ENCODE measurements at places on chromosomes 5 and 9. TPM values are rescaled to one million over a fixed set of nuclear protein-coding genes. Genes with fewer than 3 reads are reported as not detected.

DNA sequence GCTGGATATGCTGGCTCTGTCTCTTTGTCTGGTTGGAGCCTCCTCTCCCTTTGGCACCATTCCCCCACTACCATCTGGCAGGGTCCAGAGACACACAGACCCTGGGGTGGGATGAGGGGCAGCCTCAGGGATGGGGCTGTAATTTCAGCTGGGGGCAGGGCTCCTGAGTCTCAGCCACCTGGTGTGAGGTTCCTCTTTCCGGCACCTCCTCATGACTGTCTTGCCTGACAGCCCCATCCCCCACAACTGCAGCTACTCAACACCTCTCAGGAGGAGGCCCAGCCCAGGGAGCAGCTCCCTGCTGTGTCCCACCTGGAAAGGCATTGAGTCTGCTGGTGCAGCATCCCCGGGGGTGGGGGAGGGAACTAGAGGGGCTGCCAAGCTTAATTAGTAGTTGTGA is 11.7 kb upstream of the RPS14 start:
- H3K36me3 ChIP-seq = no peaks in the 10 kb centered on the region
- peak overlapping the region; percentile 71 for H3K27ac ChIP-seq
- peaks cover 43% of the 10 kb centered on the region for H3K4me1 ChIP-seq

DNA sequence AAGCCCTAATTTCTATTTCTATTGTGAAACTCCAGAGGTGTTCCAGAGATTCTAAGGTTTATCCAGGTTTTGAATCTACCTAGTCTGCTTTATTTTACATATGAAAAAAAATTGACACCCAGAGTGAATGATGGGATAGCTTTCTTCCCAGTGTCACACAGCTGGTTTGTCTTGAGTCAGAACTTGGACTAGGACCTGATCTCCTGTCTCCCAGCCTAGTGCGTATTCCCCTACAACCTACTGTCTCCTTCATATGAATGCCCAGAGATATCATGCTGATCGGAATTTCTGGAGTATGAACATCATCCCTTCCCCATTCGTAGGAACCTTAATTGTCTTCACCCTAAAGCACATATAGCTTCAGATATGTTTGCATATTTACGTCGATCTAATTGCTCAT is 524.2 kb downstream of the SPATA31D1 start:
- H3K36me3 ChIP-seq = no peaks in the 10 kb centered on the region
- H3K4me1 ChIP-seq = no peaks in the 10 kb centered on the region
- H3K27me3 ChIP-seq = no peaks in the 10 kb centered on the region

GRCh38 chr5:32115985-32116384 is 58.1 kb downstream of the GOLPH3 start:
- no peak overlapping the region for H3K4me3 ChIP-seq
- H3K27me3 ChIP-seq = no peaks in the 10 kb centered on the region
- no peak overlapping the region for H3K27ac ChIP-seq

DNA sequence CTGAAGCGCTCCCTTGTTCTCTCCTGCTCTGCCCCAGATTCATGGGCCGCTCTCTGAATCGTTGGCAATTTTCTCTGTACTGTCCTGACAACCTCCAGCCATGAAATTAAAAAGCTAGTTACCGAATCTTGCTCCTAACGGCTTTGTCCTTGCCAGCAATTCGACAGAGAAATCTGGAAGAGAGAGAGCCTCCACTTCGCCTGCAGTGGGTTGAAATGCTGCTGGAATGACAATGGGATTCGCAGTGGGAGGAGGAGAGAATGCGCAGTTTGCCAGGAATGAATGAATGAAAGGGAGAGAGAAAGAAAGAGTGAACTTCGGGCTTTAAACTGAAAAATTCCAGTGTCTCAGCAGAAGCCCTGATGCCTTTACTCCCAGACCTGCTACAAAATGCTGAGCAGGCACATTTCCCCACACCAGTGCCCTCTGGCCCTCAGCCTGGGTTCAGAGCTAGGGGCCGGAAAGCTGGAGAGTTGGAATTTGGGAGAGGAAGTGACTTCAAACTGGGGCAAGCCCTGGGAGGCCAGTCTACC is 11.5 kb upstream of the BOD1 start:
- no peak overlapping the region for H3K4me3 ChIP-seq
- no peaks in the 10 kb centered on the region for H3K4me1 ChIP-seq
- H3K27me3 ChIP-seq = peaks cover 6% of the 10 kb centered on the region
- no peak for DNase-seq

GRCh38 chr5:111469903-111470302 is 42.4 kb downstream of the STARD4 start:
- H3K36me3 ChIP-seq = peaks cover 48% of the 10 kb centered on the region
- DNase-seq = no peak
- no peak overlapping the region for H3K4me3 ChIP-seq

DNA sequence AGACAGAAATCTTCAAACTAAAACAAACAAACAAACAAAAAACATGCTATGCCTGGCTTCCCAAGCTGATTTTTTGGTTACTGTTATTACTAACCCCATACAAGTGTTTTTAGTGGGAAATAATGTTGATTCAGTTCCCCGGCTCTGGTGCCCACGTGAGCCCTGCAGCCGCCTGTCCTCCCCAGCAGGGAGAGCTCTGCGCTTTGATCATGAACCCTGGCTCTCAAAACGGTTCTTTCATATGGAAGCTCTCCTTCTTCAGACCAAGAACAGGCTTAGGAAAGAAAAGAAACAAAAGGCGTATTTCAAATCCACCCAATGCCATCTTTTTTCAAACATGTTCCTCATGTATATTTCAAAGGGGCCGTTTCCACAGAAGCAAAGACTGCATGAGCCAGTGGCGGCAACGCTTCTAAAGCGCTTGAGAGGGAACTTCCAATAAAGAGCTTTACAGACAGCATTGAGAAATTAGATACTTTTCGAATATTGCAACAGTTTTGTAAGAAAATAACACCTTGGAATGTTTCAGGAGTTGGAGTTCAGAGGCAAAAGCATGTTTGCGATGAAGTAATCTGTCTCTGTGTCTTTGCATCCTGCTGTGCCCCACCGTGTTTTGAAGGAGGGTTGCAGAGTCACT is 74.8 kb downstream of the ICE1 start:
- H3K4me1 ChIP-seq = peaks cover 24% of the 10 kb centered on the region
- H3K27ac ChIP-seq = no peak overlapping the region
- peak; percentile 41 for DNase-seq
- H3K4me3 ChIP-seq = no peak overlapping the region
- peaks cover 39% of the 10 kb centered on the region for H3K27me3 ChIP-seq
- H3K36me3 ChIP-seq = no peaks in the 10 kb centered on the region

- no peak overlapping the region for H3K27ac ChIP-seq
- H3K4me3 ChIP-seq = no peak overlapping the region
- peaks cover 31% of the 10 kb centered on the region for H3K4me1 ChIP-seq
- H3K27me3 ChIP-seq = no peaks in the 10 kb centered on the region
- no peak for DNase-seq
- H3K36me3 ChIP-seq = peaks cover 53% of the 10 kb centered on the region
Observed at GRCh38 chr9:71690063-71690688, 78.1 kb downstream of the CEMIP2 start.

The FOXD4L4 gene
- 0.19 TPM for total RNA-seq

The SELENOP gene
- not detected for total RNA-seq

The SV2C gene
- 0.07 TPM for total RNA-seq
